Stimulated activated naive B cell treated with anti-CD40 and anti-IgM and Interleukin-4, amounts not matched to agents 10 μg/mL and 1 μg/mL and 100 μg/mL, for 72 hours (primary cell): ENCODE measurements at places on chromosomes 4 and X.

- DNase-seq, result no peak
These were observed 192.7 kb upstream of the NWD2 start for GRCh38 chr4:37051866-37052265.

- no peak for DNase-seq
These were observed 134.2 kb downstream of the SPOCK3 start for GRCh38 chr4:167100120-167100519.

DNA sequence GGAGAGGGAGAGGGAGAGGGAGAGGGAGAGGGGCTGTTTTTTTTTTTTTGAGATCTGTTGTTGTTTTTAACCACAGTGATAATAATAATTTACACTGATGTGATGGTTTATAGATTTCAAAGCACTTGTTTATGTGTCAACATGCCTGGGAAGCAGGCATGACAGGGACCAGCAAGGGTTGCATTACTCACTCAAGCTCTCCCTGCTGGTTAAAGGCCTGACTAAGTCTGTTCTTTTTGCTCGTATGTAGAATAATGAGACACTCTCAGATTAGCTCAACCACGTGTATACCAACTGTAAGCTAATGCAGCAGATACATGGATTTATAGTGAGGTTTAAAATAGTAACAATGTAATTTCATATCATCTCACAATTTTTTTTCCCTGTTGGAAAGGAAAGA, 134.6 kb upstream of the BOD1L1 start:
- no peak for DNase-seq

GRCh38 chrX:54248309-54248708, 65.3 kb upstream of the FAM120C start:
- no peak for DNase-seq

GRCh38 chrX:116236666-116237065, 66.1 kb downstream of the AGTR2 start:
- no peak for DNase-seq

DNA sequence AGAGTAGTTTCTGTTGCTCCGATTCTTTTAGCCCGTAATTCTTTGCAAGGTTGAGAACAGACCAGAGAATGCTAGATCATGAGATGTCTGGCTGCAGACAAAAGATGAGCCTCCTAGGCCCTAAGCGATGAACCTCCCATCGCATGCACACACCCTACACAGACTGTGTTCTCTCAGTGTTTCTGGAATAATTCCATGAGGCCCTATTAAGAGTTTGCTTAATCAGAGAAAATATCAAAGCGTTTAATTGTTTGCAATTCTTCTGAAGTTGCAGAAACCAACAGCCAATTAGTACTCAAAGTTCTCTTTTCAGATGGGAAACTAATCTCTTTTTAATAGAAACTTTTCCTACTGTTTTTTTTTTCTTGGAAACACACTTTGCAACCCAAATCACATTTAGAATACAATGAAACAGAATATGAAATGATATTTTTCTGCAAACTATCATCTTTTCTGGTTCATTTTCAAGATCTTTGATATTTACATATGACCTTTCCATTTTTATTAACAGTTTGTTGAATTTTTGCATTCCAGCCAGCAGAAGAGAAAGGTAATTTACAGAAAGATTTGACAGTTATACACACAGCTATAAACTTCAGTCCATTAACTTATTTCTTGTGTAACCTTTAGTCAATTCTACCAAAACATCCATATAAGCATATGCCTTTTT, 1525.6 kb downstream of the ARAP2 start:
- DNase-seq, result no peak

DNA sequence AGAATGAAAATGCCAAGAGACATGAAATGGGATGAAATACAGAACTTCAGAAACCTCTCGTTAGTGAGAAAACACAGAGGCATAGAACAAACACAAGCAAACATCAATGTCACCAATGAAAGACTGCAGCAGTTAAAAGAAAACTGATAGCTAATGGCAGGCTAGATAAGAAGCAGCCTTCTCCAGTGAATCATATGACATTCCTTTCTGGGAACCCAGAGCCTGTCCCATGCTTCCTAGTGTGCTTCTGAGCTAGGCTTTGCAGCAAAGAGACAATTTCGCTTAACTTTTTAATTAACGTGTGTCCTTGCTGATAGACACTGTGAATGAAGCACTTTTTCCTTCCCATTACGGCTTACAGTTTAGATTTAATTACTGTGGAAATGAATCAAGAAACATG, 444.6 kb downstream of the IL15 start:
- DNase-seq, result no peak

GRCh38 chrX:37993837-37994619, 12.3 kb upstream of the SYTL5 start:
- DNase-seq, result peak; percentile 5

DNA sequence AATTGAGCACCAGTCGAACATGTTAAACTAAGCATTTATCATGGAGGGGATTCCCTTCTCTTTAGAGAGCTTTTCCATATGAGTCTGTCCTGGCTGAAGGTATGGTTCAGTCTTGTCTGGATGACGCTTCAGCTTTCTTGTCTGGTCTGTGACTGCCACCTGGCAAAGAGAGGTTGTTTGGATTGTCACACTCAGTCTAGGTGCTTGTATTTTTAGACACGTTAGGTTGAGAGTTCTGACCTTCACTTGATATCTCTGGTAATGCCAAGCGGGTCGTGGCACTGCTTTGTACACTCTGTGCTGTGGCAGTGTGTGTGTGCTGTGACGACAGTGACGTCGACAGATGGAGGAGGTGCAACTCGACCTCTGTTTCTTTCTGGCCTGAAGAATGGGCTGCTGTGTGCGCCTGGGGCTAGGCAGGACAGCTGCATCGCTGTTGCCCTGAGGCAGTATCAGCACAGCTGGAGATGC, 12.6 kb downstream of the NOCT start:
- no peak for DNase-seq

DNA sequence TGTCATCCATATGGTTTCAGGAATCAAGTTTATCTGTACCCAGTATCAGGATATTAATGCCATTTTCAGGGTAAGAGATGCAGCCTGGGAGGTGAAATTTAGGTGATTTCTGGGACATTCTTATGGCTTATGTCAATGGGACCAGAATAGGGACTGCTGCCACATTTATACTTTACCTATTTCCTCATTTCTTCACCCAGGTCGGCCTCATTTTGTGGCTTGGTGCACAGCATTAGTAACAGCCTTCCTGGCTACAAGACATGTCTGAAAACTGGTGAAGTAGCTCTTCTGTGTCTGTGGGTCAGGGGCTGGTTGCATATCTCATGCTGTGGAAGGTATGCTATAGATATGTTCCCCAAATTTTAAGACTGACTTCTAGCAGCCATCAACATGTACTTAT, 284.8 kb downstream of the AFF2 start:
- DNase-seq, result no peak

GRCh38 chrX:44494357-44494756, 48.3 kb downstream of the FUNDC1 start:
- no peak for DNase-seq

GRCh38 chrX:153774576-153775292, 6.1 kb upstream of the SRPK3 start:
- DNase-seq, result no peak

DNA sequence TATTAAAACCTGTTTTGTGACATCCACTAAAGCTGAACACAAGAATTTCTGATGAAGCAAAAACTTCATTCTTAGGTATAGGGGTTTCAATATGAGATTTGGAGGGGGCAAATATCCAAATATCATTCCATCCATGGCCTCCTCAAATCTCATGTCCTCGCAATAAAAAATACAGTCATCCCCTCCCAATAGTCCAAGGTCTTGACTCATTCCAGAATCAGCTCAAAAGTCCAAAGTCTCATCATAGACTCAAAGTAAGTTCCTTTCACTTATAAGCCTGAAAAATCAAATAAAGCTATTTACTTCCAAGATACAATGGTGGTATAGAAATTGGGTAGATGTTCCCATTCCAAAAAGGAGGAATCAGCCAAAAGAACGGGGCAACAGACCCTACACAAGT, 213.4 kb downstream of the SCFD2 start:
- DNase-seq, result no peak

DNA sequence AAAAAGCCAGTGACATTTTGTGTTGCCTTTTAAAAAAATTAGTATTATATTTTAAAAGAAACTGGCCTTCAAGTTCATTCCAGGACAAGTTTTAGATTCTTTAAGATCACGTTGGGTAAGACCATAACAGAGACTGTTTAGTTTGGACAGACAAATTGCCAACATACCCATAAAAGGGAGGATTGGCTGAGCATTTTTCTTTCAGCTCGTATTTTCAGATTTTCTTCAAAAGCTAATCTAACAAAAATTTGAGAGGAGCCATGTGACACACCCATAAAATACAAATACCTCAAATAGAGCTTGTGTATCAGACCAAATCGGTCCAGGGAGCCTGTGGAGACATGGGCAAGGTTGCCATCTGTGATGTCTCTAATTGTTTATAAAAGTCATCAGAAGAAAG, 74.6 kb upstream of the C1QTNF7 start:
- no peak for DNase-seq

GRCh38 chr4:57147335-57148060, 37.3 kb upstream of the IGFBP7 start:
- no peak for DNase-seq

DNA sequence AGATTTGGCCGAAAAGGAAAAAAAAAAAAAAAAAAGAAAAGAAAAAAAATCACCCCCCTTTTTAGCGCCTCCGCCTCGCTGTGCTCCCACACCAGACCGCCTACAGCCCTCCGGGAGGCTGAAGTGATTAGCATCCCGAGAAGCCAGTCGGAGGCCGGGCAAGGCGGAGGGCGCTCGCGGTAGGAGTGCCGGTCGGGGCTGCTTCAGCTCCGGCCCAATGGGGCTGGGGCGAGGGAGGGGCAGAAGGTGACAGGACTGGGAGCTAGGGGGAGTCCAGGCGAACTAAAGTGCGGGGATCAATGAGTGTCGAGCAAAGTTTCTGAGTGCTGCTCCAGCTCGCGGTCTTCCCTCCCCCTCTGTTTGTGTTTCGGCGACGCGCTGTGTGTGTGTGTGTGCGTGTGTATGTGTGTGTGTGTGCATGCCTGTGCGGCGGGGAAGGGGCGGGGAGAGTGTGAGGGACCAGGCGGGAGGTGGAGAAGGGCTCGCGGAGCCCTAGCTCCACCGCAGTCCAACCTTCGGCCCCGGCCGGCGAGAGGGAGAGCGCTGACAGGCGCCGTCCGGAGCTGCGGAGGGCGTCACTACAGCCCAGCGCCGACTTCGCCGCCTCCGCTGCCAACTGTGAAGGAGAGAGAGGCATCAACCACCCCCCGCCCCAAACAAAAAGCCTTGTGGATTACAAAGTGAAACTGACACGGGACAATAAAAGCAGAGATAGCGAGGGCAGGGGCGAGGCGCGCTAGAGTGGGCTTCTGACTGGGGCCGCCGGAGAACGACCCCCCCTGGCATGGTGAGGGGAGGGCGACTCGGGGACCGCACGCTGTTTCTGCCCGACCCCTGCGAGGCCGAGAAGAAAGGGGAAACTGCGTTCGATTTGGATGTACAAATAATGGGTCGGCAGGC, at the start of gene FAT4:
FAT4 (plus strand) TSS at position 280 of the 900 bp plus-strand sequence. CDS start 1,457 bp downstream, outside the sequence.
- peak; percentile 47 for DNase-seq

- DNase-seq, result no peak
These were observed 1.4 kb upstream of the KLF3 start for GRCh38 chr4:38662522-38663089.

DNA sequence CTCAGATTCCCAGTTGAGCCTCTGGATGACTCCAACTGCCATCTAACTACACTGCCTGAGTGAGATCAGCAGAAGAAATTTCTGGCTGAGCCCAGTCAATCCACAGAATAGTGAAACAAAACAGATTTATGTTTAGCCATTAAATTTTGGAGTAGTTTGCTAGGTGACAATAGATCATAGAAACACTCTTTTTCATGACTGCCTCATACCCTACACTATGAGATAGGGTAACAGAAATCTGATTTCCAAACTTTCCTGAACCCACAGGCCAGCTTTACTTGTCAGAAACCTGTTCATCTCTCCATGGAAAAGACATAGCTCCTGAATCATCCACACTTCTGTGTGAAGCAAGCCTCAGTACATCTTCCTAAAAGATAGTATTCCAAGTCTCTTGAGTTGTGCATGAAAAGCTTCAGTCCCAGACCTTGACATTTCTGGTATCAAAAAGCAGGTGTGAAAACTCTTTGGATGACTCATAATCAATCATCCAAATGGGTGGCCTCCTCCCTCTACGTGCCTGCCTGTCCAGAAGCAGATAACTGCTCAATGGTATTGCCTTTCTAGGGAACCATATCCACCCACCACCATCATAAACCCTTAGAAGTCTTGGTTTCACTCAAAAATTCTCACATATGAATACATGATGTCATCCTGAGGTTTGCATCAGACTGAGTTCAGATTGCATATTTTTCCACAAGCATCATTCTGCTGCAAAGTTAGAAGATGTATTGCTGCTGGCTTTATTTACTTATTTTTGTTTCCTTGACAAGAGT, 47.5 kb upstream of the RAP2C start:
- no peak for DNase-seq

GRCh38 chr4:52862639-52863161, 583 bp downstream of the RASL11B start:
- DNase-seq, result no peak

- no peak for DNase-seq
These were observed 50.0 kb downstream of the EVC start for GRCh38 chr4:5760936-5761480.

- DNase-seq, result no peak
These were observed 55.5 kb upstream of the CLCN4 start for GRCh38 chrX:10101269-10101668.

GRCh38 chrX:65608026-65608425, 59.4 kb upstream of the MSN start:
- no peak for DNase-seq

DNA sequence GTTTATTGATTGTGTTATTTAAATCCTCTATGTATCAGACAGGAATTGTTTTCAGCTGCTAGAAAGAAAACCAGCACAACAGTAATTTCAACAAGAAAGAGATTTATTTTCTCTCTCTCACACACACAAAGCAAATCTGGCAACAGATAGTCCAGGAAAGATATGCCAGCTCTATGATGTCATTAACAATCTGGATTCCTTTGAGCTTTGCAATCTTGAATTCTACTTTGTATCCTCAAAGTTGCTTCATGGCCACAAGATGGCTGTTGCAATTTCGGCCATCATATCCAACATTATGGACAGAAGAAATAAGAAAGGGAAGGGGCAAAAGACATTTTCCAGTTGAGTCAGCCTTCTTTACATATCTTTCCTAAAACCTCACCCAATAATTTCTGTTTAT, 19.8 kb upstream of the FMR1 start:
- DNase-seq, result no peak

DNA sequence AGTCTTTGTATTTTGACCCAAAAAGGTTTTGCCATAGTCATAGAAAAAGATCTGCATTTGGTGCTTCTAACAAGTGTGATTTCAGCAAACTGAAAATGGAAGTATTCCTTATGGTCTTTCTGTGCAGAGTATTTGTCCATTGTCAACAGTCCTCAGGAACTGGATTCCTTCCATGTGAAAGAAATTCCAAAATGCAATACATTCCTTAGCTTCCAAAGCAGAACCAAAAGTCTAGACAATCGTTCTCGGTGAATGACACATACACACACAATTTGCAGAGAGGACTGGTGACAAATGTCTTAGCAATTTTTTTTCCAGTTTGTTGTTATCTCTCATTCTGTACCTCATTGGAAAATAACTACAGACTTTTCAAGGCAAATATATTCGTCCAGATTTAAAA, 562.2 kb upstream of the SLIT2 start:
- no peak for DNase-seq

GRCh38 chr4:132660181-132660580, 488.9 kb upstream of the PCDH10 start:
- DNase-seq, result no peak

- DNase-seq, result no peak
These were observed 371.0 kb downstream of the BCOR start for GRCh38 chrX:39726771-39727170.
